ENCODE measurements at places on chromosomes 5 and 9. TPM values are rescaled to one million over a fixed set of nuclear protein-coding genes. Genes with fewer than 3 reads are reported as not detected.
A peak's percentile ranks its signal among the peaks of the same experiment; 100 is the strongest.

Gene FYB1
- 0.42 TPM for total RNA-seq

DNA sequence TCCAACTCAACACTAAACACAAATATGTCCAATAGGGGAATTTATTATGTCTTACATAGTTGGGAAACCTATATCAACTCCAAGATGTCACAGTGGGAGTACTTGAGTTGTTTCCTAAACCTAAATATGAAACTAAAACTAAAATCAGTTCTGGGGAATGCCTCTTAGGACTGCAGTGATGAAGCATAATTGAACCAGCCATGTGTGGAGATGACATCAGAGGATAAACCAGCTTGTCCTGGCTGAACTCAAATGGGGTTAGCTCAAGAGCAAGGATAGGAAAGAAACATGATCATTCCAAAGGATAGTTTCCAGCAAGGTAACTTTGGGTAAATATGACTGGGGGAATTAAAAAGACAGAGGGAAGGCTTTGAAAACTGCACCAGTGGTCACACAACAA is 88.9 kb upstream of the PLPPR1 start:
- no peak for DNase-seq

DNA sequence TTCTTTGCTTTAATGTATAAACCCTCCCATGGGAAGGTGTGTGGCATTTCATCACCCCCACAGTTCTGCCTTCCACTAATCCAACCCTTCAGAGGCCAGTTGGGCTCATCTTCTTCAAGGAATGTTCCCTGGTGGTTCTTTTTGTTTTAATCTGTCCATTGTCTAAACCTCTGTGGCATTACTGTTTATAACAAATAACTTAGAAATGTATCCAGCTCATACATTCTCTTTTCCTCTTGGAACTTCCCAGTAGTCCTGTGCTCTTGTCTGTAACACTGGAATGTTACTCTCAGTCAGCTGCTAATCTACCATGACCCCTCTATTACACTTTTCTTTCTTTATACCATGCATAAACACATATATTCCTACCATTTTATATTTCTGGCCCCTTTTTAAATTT is 213.5 kb upstream of the TARS1 start:
- DNase-seq: no peak

- DNase-seq: no peak
Observed at GRCh38 chr9:112731971-112732370, 14.1 kb upstream of the INIP start.

GRCh38 chr9:111037708-111038330 is 451 bp downstream of the LPAR1 start:
- peak; percentile 57 for DNase-seq

GRCh38 chr5:134446938-134447337 is 35.3 kb upstream of the CDKN2AIPNL start:
- no peak for DNase-seq

GRCh38 chr5:153212471-153212870 is 278.0 kb upstream of the GRIA1 start:
- DNase-seq: no peak

Gene ZCCHC7
- total RNA-seq: 16.3 TPM

DNA sequence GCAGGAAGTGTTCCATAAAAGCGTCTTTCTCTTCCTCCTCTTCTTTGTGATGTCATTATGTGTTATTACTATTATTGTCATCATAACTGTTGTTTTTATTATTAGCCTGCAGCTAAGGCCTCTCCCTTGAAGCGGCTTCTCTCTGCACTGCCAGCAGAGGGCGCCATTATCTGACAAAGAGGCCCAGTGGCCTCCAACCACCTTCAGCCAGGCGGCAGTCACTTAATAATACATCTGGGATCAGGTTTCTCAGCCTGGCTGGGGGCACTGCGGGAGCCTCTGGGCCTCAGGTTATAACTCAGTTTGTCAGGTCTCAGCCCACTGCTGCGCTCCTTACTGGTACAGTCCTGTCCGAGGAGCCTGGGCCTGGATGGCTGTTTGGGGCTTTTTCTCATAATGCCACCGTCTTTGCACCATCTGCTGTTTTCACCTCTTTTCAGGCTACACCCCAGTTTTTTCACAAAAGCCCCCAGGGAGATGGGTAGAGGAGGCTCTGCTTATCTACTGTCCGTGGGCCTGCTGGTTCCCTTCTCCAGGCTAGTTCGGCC is 281.9 kb downstream of the NSG2 start:
- DNase-seq: peak; percentile 95

- no peak for DNase-seq
Observed at GRCh38 chr5:63613442-63613841, 348.8 kb downstream of the HTR1A start.

- no peak for DNase-seq
Observed at GRCh38 chr9:21267485-21268346, 27.9 kb upstream of the IFNA14 start.

Gene FBXW2
- total RNA-seq: 32.9 TPM

All from cardiac muscle cell (in vitro differentiated cells and primary cell).